ENCODE measurements at places on chromosomes 5 and 9.

DNA sequence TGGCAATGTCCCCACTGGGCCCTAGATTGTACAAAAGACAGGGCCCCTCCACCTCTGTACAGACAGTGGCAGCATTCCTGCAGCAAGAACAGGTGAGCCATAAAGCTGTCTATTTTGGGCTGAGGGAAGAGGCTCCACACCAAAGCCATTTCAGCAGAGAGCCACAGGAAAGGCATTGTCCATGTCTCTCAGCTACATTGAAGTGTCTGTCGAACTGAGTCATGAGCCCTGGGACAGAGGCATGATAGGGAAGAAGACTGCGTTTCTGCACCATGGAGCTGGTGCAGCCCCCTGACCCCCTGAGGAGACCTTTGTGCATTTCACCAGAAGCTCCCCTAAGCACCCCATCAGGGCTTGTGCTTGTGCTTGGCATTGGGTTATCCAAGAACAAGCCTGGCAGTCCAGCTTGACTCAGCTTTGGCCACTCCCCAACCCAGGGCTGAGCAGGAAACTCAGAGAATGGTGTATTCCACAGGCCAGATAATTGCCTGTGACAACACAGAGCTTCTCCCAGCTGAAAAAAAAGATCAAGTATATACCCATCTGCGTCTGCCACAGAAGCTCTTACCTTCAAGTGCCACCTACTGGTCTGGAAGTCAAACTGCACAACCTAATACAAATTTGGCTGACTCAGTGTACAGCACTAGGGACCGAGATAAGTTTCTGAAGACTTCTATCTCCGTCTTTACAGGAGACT, 5.9 kb upstream of the FRMD3 start:
- no peak for DNase-seq

- no peak for DNase-seq
These were observed 211.5 kb downstream of the PAPPA start for GRCh38 chr9:116365056-116365471.

DNA sequence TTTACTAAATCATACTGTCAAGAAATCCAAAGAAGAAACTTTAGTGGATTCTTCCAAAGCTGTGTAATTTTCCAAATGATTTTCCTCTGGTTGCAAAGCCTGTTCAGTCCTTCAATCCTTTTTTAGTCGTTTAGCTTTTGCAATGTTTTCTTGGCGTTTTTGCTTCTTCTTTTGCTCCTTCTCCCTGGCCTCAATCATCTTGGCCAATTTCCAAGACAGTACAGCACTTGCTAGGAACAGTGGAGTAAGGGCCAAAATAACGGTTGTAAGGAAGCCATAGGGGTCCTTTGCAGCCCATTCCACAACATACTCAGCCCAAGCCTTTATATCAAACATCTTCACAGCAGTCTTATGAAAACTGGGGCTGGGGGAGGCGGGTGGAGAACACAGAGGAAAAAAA, 2.4 kb downstream of the SMIM15 start:
- DNase-seq, result no peak

GRCh38 chr5:113293975-113294310, 140.8 kb downstream of the TSSK1B start:
- DNase-seq, result no peak

DNA sequence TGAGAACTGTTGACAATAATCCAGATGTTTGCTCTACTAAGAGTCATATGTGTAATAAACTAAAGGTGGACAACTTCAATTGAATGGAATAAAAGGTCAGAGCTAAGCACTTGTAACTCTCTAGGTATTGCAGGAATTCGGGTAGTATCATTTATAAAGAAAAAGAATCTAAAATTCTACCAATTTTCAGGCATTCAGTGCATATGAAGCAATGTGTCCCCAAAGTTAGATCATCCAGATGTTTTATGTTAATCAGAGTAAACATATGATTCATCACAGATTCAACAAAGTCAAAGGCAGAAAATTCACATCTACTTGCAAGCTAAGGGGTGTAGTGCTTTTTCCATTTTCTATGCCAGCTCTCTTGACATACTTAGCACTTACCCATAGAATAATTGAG, 477.1 kb downstream of the PDE4D start:
- DNase-seq, result no peak

GRCh38 chr9:128390150-128390812, 19.1 kb downstream of the URM1 start:
- no peak for DNase-seq

DNA sequence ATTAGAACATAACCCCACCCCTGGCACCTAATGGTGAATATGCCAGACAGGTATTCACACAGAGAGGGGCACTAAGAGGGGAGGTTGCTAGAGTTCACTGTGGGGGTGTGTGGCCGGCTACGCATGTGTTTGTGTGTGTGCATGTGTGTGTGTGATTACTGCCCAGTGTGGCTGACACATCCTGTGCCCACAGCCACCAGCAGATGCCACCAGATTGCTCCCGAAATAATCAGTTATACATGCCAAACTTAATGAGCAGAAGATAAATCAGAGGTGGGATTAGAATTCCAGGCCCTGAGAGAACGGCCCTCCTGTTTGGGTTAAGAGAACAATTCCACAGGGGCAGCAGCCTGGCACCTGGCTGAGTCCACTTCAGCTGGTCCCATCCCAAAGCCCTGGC, 91.8 kb upstream of the TBCA start:
- no peak for DNase-seq

GRCh38 chr5:2143646-2144353, 261.1 kb upstream of the IRX4 start:
- no peak for DNase-seq

GRCh38 chr9:700365-701282, 140.9 kb upstream of the DMRT1 start:
- DNase-seq, result no peak

- DNase-seq, result no peak
These were observed 17.8 kb upstream of the IFNB1 start for GRCh38 chr9:21095561-21095960.

GRCh38 chr9:135522137-135522877, 1.1 kb downstream of the LCN1 start:
- DNase-seq, result no peak

- DNase-seq, result no peak
These were observed 44.2 kb downstream of the TLE4 start for GRCh38 chr9:79616013-79616412.

GRCh38 chr5:159765760-159766517, 150.3 kb upstream of the ADRA1B start:
- DNase-seq, result no peak

DNA sequence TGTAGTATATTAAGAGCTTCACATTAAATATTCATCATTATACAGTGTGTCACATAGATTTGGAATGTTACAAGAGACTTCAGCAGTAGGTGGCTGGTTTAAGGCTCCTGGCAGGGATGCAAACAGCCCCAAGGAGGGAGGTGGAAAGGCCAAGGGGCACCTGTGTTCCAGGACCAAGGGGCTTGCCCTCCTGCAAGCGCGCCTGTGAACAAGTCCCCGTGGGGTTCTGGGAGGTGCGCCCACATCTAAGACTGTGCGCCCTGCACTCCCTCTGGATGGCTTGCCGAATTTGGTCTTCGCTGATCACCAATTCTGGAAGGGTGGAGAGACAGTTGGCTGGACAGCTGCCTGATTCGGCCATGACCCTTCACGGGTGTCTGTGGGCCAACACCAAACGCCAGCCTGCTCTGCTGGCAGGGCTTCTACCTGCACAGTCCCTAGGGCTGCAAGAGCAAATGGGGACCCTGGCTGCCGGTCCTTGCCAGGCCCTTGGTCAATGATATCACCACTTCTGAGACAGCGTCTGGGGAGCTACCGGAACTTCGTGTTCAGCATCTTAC, 12.1 kb upstream of the SLC25A51 start:
- no peak for DNase-seq

- DNase-seq, result no peak
These were observed 251.6 kb downstream of the MPDZ start for GRCh38 chr9:13027879-13028278.

GRCh38 chr9:124038790-124039633, 27.4 kb downstream of the LHX2 start:
- DNase-seq, result no peak

Data from stimulated activated CD8-positive, alpha-beta memory T cell treated with anti-CD3 and anti-CD28 coated beads, Interleukin-7, amount 100 ng/mL, for 48 hours (primary cell).